ENCODE measurements at places on chromosomes 5 and 9.

- no peak for DNase-seq
Measured at GRCh38 chr9:70873506-70873905, 247.9 kb downstream of the TRPM3 start.

DNA sequence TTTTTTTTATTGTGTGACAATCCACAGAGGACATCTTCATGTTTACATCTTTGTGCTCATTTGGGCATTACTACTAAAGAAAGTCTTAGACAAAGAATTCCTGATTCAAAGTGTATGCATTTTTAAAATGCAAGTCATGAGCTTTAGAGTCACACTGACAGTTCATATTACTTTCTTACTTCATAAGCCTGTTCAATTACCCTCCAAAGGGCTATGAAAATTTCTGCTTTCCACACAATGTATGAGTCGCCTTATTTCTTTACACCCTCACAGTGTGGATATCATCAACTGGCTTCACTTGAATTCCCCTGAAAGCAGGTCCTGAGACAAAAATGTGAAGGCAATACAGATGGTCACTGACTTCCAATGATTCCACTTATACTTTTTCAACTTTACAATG is 280.4 kb upstream of the PTGER4 start:
- peak; percentile 35 for DNase-seq

- DNase-seq, result no peak
Measured at GRCh38 chr9:7201196-7201595, 443.4 kb downstream of the KDM4C start.

DNA sequence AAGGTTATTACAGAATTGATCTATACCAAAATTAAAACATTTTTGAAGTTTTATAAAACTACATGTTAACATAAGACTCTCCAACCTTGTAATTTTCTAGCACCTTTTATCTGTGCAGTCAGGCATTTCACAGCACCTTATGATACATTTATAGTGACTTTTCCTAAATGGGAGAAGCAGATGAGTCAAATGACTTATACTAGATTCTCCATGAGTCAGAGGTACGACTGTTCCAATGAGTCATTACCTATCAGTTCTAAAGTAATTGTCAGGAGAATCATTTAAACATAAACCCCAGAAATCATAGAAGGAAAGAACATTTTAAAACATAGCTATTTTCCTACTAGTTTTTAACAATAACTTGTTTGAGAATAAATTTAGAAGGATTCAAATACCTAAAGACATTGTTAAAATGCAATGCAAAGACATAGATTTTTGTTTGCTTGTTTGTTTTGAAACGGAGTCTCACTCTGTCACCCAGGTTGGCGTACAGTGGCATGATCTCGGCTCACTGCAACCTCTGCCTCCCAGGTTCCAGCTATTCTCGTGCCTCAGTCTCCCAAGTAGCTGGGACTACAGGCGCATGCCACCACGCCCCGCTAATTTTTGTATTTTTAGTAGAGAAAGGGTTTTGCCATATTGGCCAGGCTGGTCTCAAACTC is 34.7 kb upstream of the DMXL1 start:
- DNase-seq, result peak; percentile 67

- DNase-seq, result peak; percentile 3
Measured at GRCh38 chr5:501831-502184, 22.4 kb downstream of the SLC9A3 start.

DNA sequence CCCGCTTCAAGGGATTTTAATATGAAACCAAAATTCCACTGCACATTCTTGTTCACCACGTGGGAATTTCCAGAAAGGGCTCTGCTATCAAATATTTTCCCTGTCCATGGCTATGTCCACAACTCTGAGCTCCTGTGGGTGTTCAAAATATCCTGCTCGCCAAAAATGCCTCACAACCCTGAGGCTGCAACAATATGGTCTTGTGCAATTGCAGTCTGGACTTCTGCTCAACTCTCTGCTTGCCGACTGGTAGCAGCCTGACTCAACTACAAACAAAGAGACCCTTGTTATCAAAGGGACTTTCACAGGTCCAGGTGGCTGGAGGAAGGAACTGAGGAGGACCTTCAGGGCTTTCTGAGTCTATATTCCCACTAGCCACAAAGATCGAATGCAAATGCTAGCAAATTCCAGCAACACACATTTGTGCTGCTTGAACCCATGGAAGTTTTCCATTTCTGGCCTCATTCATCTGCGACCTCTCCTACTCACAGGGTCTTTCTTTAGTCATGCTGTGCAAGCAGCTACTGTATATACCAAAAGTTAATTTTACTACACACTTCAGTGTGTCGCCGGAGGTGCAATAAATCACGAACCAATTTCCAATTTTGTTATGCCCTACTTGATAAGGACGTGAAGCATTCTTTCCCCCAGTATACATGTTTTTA is 169.2 kb upstream of the SLC30A5 start:
- DNase-seq, result peak; percentile 63

GRCh38 chr9:89362647-89363310 is 44.5 kb downstream of the SECISBP2 start:
- DNase-seq, result no peak

DNA sequence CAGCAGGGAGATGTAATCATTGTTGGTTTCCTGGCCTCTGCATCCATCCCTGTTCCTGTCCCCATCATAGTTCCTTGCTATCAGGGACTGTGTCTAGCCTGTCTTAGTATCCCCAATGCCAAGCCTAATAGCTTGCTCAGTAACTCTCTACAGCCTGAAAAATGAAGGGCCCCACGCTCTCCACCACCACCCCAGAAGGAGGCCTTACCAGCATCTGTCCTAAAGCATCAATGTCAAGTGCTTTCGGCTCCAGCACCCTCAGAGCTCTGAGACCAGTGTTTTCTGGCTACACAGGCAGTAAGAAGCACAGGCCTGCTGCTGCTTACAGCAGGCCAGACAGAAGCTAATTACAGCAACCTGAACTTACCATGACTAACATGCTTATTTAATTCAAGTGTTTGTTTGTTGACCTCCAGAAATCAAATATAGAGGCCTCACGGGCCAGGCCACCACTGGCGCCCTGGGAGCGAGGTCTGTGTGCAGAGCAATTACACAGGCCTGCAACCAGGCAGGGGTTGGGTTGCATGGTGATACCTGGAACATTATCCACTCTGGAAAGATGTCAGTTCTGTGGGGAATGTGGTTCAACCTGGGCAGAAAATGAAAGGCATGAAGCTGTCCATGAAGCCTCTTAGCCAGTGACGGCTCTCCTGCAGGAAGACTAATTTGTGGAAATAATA is 124.3 kb downstream of the SLC1A3 start:
- DNase-seq, result no peak

GRCh38 chr5:68378204-68378820 is 162.8 kb downstream of the PIK3R1 start:
- no peak for DNase-seq

- peak; percentile 85 for DNase-seq
Measured at GRCh38 chr5:6812800-6813731, 99.8 kb downstream of the TENT4A start.

- no peak for DNase-seq
Measured at GRCh38 chr9:89743216-89743572, 138.4 kb downstream of the GADD45G start.

GRCh38 chr9:69122549-69123141 is 51.4 kb upstream of the TJP2 start:
- peak; percentile 96 for DNase-seq

DNA sequence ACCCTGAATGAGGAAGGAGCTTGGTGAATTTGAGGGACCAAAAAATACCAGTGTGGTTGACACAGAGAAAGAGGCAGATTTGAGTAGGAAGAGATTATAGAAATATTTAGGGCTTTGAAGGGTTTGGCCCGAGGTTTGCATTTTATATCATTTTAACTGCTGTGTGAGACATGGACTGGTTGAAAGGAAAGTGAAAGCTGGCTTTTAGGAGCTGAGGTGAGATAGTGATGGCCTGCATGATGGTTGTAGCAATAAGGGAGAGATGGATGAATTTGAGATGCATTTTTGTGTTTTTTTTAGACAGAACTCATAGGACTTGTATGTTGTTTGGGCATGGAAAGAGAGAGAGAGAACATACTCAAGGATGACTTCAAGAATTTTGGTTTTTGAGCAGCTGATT is 21.7 kb downstream of the FER start:
- DNase-seq, result no peak

GRCh38 chr5:179732412-179732917 is at the start of gene MAML1:
TSS of gene MAML1 (plus strand) at chr5:179732822. CDS start at chr5:179733113, 291 bp downstream.
- DNase-seq, result peak; percentile 100

DNA sequence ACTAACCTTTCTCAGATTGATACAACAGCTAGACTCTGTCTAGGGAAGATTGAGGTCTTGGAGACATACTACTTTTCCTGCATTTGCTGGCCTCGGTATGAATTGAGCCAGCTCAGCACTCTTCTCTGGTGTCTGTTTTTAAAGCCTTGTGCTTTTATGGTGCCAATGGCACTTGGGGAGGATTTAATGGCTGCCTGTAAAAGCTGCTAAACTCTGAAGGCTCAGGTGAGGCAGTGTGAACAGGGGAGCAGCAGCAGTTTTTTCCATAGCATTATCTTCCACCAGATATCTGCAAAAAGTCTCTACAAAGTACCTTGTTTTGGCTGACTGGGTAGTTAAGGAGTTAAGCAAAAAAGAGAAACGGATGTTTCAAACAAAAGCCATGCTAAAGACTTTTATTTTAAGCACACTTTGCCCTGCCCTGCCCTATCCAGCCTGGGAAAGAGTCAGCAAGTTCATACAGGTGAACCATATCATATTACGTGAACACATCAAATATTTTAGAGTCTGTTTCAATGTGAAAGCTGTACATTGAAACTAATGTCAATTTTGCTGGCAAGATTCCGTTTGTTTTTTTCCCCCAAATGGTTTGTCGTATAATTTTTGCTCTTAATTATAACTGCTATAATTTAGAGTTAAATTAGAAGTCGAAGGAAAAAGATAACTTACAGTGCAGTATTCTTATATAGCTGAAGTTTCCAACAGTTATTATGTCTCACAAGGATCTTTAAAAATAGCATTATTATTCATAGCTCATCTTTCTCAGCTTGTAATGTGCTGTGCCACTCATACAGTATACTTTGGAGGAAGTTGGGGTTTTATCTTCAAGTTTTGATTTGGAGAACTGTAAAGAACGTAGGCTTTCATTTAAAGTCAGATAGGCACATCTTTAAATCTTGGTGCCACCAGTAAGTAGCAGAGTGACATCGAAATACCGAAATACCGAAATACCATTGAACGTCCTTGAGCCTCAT is 424.1 kb upstream of the CD180 start:
- DNase-seq, result no peak

DNA sequence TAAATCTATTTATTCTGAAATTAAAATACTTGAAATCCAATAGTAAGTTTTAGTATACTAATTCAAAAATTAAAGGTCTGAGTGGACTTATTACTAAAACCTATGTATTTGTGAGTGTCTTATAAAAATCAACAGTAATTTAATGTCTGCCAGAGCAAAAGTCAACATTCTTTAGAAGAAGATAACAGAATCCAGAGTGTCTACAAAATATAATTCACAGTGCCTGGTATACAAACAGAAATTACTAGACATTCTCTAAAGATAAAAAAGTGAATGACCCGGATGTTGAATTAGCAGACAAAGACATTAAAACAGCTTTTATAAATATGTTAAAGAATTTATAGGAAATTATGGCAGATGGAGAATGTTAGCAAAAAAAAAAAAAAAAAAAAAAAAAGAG is 22.4 kb upstream of the IRX4 start:
- DNase-seq, result no peak

GRCh38 chr9:90996154-90997065 is 194.8 kb downstream of the SYK start:
- no peak for DNase-seq

DNA sequence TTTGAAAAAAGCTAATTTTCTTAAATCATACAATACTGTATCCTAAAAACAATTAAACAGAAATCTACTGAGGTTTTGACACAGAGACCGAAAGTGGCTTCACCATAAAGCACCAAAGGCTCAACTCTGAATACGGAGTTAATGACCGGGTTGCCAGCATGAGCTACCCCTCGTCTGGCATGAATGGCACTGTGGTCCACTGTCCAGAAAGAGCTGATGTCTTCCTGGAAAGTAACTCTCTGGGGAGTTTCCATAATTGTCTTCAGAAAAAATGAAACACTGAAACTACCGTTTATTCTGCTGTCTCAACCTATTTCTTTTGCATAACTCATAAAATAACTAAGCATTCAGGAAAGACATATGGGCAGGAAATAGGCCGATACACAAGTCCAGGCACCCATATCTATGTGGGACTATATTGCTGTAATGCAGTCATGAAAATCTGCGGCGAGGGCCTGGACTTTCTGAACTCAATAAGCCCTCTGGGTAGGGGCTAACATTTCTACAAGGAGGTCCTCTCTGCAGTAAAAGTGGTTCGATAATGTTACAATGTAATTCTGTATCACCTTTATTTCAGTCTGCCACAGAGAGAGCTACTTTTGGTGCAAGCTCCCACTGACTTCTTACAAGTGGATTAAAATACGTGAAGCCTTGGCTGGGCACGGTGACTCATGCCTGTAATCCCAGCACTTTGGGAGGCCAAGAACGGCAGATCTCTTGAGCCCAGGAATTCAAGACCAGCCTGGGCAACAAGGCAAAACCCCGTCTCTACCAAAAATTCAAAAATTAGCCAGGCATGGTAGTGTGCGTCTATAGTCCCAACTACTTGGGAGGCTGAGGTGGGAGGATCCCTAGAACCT is 52.4 kb downstream of the ANKH start:
- DNase-seq, result no peak

GRCh38 chr9:137880160-137880975 is 2.8 kb downstream of the CACNA1B start:
- DNase-seq, result no peak

DNA sequence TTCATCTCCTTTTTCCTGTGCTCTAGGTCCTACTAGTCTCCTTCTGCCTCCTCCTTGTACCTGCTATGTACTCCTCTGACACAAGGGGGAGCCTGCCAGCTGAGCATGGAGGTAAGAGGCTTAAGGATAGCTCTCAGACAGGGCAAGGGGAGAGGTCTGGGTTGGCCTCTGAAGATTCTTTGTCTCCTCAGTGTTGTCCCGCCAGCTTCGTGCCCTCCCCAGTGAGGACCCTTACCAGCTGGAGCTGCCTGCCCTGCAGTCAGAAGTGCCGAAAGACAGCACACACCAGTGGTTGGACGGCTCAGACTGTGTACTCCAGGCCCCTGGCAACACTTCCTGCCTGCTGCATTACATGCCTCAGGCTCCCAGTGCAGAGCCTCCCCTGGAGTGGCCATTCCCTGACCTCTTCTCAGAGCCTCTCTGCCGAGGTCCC is 3.8 kb downstream of the CREB3 start:
- DNase-seq, result peak; percentile 79

- peak; percentile 93 for DNase-seq
Measured at GRCh38 chr5:172772112-172772906, 1.3 kb upstream of the DUSP1 start.

DNA sequence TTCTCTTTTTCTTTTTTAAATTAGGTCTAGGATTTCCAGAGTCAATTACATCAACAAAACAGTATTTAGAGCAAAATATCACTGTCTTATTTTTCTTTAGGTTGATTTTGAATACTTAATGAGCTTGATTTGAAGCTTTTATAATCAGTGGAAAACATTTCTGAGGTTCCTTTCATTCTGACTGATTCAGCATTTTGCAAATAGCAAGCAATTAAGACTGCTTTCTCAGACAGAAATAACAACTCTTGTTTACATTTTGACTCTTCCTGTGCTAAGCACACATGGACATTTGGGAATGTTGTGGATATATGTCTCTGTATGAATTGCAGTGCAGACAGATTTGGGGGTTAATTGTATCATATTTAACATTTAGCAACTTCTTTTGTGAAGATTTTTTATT is 22.2 kb upstream of the MCCC2 start:
- DNase-seq, result no peak

Data from fibroblast of the aortic adventitia (primary cell).